Mammary microvascular endothelial cell (primary cell): ENCODE measurements at places on chromosomes 6 and 20. TPM values are rescaled to one million over a fixed set of nuclear protein-coding genes. Genes with fewer than 3 reads are reported as not detected.

OSTM1 gene
- 35.9 and 46.2 TPM in 2 replicates for total RNA-seq

DOK5 gene
- total RNA-seq: 0.67 TPM in 1 of 2 replicates, not detected in the other

SPATA25 gene
- 1.3 TPM in 1 of 2 replicates, not detected in the other for total RNA-seq

KIAA1755 gene
- 0.34 TPM in 1 of 2 replicates, not detected in the other for total RNA-seq

SPTLC3 gene
- 0.33 and 0.89 TPM in 2 replicates for total RNA-seq

TGM3 gene
- not detected in 2 replicates for total RNA-seq

MROH8 gene
- 0.27 and 0.34 TPM in 2 replicates for total RNA-seq

IL17A gene
- total RNA-seq: not detected in 2 replicates

OR2B6 gene
- not detected in 2 replicates for total RNA-seq

VSTM2L gene
- 1.7 and 1.8 TPM in 2 replicates for total RNA-seq

AIF1 gene
- not detected in 2 replicates for total RNA-seq

MOG gene
- not detected in 2 replicates for total RNA-seq

C6orf58 gene
- not detected in 2 replicates for total RNA-seq

CCM2L gene
- total RNA-seq: 12.3 and 13.9 TPM in 2 replicates

CRNKL1 gene
- total RNA-seq: 17.3 and 17.6 TPM in 2 replicates

OPRM1 gene
- total RNA-seq: not detected in 2 replicates

DEFB124 gene
- not detected in 2 replicates for total RNA-seq

ENPP4 gene
- 6.7 and 8.2 TPM in 2 replicates for total RNA-seq

PTGIS gene
- 0.30 and 0.33 TPM in 2 replicates for total RNA-seq
